ENCODE measurements at places on chromosomes 7 and 10. TPM values are rescaled to one million over a fixed set of nuclear protein-coding genes. Genes with fewer than 3 reads are reported as not detected.

GRCh38 chr7:16212610-16213009 lies 208.7 kb downstream of the CRPPA start:
- peak; percentile 24 for DNase-seq

Gene CAPZA2
- total RNA-seq = 209 TPM

GRCh38 chr7:7156663-7157062 lies 25.7 kb upstream of the C1GALT1 start:
- DNase-seq = no peak

GRCh38 chr7:32323712-32324111 lies 166.5 kb downstream of the LSM5 start:
- DNase-seq = no peak

DNA sequence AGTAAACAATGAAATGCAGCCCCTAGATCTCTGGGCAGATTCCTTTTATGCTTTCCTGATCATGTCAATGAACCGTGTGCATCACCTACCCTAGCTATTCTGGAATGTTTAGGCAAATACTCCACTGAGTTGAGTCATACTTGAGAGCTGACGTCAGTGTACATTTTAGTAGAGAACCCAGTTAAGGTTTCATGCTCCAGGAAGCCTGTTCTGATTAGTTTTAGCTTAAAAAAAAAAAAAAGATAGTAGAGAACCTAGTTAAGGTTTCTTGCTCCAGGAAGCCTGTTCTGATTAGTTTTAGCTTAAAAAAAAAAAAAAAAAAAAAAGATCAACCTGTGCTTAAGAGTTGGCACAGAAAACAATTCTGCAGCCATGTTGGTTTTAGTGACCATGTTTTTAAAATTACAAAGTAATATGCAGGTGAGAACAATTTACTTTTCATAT lies 3.7 kb upstream of the MCU start:
- DNase-seq = no peak

DNA sequence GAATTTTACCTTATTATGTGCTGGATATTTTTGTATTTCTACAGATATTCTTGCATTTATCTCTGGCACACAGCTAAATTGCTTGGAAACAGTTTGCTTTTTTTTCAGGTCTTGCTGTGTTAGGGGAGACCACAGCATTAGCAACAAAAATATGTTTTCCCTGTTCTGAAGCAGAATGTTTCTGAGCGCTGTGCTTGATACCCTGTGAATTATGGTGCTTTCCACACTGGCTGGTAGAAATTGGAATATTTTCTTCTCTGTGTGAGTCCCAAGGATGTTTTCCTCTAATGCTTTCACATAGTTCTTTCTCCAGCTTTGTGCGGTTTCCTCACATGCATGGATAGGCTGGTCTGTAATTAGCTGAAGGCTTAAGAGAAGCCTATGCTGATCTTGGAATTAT lies 651.6 kb upstream of the IGFBP3 start:
- DNase-seq = no peak

- DNase-seq = no peak
These were observed 767.2 kb downstream of the REEP3 start for GRCh38 chr10:64288404-64288803.

GRCh38 chr7:77425101-77426051 lies 9.2 kb upstream of the GSAP start:
- no peak for DNase-seq

Gene KLF14
- not detected for total RNA-seq

- no peak for DNase-seq
These were observed 28.2 kb downstream of the COL26A1 start for GRCh38 chr7:101390901-101391301.

DNA sequence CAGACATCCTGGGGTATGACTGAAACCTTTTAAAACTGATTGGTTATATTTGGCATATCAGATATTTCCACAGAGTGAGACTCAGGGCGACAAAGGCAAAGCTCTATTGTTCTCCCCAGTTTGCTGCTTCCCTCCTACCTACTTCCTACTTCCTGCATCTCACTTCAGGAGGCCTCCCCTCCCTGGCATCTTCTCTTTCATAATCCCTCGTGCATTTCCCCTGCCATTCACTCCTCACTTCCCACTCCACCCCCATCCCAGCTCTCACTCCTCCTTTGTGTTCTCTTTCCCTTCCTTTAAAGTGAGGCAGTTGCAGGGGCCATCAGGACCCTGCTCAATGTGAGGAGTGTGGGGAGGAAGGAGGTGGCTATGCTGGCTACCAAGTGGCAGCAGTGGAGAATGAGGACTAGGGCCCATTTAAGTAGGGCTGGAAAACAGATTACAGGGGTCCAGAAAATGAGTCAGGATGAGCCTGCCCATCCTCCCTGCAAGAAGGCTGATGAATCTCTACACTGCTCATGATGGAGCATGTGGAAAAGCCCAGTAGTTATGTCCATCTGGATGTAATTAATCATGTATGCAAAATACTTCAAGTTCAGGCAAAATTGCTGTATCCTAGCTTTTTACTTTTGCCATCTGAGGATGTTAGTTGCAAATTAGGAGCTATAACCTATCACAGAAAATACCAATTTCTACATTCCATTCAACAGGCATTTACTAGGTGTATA lies 311.8 kb upstream of the IMMP2L start:
- no peak for DNase-seq

GRCh38 chr10:55822096-55822495 lies 539.0 kb downstream of the ZWINT start:
- DNase-seq = no peak

GRCh38 chr10:3668276-3668965 lies 116.6 kb downstream of the KLF6 start:
- peak; percentile 32 for DNase-seq

Gene NPTX2
- 2.1 TPM for total RNA-seq

Measured in left colon (tissue), 2 donors.